ENCODE measurements at places on chromosomes 1 and 21.

DNA sequence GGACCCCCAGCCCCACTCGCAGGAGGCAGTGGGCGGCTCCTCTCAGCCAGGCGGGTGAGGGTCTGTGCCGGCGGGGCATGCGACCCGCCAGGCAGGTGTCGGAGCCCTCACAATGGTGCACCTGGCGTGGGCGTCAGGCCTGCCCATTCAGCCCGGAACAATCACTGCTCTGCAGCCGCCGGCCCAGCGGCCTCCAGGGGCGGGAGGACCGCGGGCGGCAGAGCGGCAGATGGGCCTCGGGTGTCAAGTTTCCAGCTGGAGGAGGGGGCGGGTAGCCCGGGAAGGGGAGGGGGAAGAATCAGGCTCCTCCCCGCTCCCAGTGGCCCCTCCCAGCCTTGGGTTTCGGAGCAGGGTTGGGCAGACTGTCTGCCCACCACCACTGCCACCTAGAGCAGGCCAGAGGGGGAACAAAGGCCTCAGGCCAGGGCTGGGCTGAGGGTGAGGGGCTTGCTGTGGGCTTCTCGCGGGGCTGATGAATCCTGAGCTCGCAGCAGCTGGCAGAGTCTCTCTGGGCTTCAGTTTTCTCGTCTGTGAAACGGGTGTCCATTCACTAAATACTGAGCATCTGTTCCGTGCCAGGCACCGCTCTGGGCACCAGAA is 39.5 kb upstream of the CASZ1 start:
- no peak for DNase-seq

DNA sequence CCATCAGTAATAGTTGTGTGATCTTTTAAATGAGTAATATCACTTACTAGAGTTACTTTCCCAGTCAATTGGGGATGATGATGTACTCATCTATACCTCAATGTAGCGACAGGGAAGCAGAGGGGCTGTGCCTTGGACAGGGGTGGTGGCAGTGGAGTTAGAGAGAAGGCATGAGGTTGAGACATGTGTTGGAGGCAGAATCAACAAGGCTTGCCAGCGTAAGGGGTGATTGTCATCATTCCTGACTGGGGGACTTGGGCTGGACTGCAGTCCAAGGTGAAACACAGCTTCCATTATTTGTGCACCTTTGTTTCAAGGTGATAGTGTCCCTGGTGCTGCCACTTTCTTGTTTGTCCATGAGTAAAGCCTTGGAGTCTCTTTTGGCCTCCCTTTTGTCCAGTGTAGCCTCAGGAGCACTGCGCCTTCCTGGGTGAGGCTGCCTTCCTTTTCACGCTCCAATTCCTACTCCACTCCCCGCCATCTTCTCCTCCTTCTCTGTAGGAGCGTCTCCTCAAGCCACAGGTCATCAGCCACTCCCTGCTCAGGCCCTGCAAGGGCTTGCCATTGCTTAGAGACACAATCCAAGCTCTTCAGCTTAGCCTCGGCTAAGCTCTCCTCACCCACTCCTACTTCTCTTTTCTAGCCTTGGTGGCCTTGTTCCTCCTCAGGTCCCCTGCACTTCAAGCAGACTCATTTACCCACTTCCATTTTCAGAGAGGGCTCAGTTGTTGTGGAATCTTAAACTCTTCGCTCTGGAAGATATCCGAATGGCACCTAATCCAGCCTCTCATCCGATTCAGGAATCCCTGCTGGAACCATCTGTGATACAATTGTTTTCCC is 77.6 kb upstream of the CD34 start:
- DNase-seq: no peak

- DNase-seq: no peak
Measured at GRCh38 chr1:77370583-77371306, 88.9 kb downstream of the AK5 start.

- DNase-seq: no peak
Measured at GRCh38 chr1:16209847-16210407, 2.5 kb downstream of the ARHGEF19 start.
